Vagina (tissue), 2 donors: ENCODE measurements at places on chromosomes 16 and 17.

GRCh38 chr17:76544546-76545365, 4.9 kb downstream of the PRCD start:
- DNase-seq: no peak

DNA sequence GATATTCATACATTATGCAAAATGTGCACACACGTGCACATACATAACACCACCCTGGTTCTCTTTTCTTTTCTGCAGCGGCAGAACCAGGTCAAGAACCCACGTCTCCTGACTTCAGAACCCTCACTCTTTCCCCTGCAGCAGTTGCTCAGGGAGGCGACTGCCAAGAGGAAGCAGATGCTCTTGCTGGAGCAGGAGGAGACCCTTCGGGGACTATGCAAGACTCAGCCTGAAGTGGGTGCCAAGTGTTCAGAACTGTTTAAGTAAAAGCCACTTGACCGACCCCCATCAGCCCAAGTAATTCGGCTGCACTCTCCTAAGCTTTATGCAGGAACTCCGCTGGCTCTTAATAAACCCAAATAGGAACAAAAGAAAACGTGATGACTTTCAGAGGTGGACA, 193.8 kb downstream of the SLC39A11 start:
- DNase-seq: no peak

DNA sequence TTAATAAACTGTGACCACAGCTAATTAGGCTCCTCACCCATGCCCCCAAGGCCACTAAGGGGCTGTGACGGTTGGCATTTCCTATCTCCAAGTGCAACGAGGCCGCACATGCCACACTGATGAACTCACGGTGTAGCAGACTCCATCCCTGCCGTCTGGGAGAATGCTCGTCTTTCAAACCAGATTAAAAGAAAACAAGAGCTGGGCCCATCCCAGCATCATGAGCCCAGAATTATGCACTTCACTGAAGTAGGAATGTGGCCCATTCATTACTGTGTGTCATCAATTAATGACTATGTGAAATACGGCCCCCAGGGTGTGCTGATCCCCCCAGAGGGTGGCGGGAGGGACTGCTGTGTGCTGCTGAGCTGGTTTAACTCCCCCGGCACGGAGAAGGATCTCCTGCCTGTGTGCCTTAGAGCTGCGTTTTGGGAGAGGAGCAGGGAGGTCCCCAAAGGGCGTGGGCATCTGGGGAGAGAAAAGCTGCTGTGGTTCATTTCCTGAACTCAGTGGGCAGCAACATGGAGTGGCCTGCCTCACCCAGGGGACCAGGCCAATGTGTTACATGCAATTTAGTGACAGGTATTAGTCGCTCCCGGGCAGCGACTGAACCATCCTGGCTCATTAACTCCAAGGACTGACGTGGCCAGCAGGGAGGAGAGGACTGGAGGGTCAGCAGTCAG, 194.5 kb downstream of the FOXL1 start:
- DNase-seq: no peak

GRCh38 chr16:71645450-71645849, 19.5 kb downstream of the MARVELD3 start:
- DNase-seq: no peak

GRCh38 chr16:50678531-50678930, 2.6 kb downstream of the SNX20 start:
- DNase-seq: no peak

GRCh38 chr17:37743875-37744632, 805 bp downstream of the HNF1B start:
- no peak for DNase-seq

DNA sequence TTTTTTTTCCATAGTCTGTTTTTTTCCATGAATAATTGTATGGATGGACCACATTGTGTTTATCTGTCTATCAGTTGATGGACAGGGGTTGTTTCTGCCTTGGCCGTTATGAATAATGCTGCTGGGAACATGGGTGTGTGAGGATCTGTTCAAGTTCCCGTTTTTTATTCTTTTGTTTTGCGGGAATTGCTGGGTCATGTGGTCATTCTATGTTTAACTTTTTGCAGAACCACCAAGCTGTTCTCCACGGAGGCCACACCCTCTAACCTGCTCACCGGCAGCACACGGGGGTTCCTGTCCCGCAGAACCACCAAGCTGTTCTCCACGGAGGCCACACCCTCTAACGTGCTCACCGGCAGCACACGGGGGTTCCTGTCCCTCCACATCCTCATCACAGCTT, 5.9 kb upstream of the MSLN start:
- DNase-seq: no peak

- no peak for DNase-seq
These were observed 20.1 kb downstream of the EPOP start for GRCh38 chr17:38654411-38655398.

DNA sequence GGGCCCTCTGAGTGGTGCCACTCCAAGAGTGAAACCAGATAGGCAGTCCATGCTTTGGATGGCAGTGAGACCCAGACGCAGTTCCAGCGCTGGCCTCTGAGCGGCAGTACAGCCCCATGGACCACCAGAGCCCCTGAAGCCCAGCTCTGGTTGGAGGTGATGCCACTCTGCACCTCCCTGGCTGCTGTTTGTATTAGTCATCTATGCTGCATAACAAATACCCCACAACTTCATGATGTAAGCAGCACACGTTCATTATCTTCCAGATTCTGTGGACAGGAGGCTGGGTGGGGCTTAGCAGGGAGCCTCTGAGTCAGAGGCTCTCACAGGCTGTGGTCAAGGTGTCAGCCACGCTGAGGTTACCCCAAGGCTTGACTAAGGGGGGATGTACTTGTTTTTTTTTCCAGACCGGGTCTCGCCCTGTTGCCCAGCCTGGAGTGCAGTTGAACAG, 5.1 kb upstream of the NME4 start:
- no peak for DNase-seq

DNA sequence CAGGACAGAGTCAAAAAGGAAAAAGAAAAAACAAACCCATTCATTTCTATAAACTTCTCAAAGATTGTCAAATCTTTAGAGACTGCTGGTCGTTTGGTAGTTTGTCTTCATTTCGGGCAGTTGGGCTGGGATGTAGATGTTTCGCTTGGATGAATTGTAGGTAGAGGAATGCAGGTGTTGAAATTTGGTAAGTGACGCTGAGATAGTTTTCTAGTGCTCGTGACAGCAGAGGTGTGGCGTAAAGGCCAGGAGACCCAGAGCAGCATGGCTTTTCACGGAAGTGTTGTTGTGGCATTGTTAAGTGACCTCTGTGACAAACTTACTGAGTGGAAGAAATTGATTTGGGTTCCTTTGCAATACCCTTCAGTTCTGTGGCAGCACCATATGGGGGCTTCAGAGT, 78.2 kb upstream of the CLEC18A start:
- no peak for DNase-seq

DNA sequence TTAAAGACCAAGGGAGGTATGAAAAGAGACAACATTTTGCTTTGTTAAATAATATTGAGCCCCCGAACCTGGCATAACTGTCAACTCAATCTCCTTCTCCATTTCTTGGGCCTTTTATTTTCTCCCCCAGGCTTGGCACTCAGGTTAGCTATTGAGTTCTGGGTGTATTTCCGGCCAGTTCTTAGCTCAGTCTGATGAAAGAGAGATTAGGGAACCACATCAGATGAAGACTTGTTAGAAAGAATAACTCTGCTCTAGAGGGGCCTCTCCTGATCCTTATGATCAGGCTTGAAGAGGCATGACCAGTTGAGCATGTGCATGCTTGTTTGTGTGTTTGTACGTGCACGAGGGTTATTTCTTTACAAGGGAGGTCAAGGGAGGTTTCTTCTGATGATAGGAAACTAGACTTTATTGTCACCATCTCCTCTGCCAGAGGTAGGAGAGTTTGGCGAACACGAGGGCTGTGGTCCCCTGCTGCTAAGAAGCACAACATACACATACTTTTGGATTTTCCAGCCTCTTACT, 29.2 kb upstream of the HS3ST2 start:
- DNase-seq: no peak

GRCh38 chr17:39173526-39174274, 7.7 kb upstream of the ARL5C start:
- DNase-seq: no peak

DNA sequence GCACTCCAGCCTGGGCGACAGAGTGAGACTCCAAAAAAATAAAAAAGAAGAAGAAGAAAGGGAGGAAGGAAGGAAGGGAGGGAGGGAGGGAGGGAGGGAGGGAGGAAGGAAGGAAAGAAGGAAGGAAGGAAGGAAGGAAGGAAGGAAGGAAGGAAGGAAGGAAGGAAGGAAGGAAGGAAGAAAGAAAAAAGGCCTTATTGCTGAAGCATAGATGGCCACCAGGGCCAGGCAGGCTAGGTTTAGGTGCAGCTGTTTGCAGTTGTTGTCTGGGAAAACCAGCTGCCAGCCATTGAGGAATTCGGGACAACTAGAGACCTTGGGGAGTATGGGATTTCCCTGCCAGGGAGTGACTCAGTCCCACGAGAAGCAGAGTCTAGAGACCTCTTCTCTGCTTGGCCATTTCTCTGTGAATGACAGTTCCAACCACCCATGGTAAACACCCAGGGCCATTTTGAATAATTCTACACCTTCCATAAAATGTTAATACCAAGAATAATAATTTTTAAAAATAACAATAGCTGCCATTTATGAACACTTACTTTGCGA, 31.0 kb downstream of the SCNN1B start:
- DNase-seq: no peak

GRCh38 chr17:80992077-80992947, 671 bp downstream of the CHMP6 start:
- DNase-seq: no peak

- DNase-seq: no peak
These were observed 8.5 kb downstream of the EFCAB3 start for GRCh38 chr17:62388856-62389255.

- DNase-seq: no peak
These were observed at the start of gene CMTM2 for GRCh38 chr16:66578651-66579531. Gene CMTM2, plus strand, starts transcription at chr16:66579463. Its CDS starts 145 bp downstream, at chr16:66579608.

DNA sequence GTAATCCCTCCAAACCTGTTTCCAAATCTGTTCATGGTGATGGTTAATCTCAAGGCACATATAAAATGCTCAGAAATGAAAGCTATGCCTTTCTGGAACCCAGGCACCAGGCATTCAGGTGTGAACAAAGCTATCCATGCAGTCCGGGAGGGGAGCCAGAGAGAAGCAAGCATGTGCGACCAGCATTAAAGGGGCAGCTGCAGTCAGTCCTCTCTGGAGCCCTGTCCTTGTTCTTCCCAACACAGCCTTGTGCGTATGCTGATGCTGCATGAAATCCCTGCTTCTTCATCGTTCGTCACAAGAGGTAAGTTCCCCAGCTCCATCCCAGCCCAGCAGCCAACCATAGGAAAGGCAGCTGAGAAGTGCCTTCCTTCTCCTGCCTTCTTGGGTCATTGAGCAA, 148.7 kb downstream of the GRIN2A start:
- no peak for DNase-seq

DNA sequence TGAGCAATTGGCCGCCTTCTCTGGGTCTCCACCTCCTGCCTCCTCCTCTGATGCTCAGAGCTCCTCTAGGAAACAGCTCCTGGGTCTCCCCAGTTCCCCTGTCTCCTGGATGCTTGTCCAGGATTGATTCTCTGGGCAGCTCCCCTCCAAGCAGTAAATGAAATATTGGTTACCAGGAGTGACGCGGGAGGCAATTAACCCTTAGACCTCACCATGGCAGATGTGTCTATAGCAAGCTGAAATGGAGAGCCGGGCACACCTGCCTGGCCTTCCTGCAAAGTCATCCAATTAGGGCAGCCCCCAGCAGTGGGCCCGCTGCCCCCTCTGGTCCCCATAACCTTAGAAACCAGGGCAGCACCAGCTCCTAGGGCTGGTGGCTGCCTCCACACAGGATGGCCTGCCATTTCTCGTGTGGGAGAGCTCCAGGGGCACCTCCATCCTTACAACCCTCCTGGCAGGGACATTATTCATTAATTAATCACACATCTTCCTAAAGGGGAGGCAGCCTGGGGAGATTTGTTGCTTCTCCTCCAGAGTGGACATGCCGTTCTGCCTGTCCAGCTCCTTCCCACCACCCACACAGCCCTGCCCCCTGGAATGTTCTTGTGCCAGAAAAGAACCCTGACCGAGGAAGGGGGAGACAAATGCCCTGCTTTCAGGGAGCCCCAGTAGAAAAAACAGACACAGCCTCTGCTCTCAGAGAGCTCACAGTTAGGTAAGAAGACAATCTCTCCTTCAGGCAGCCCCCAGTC, 8.3 kb upstream of the KIF18B start:
- DNase-seq: no peak

GRCh38 chr17:59365383-59365981, 34.0 kb downstream of the YPEL2 start:
- DNase-seq: no peak

GRCh38 chr17:2547176-2547575, 35.5 kb upstream of the METTL16 start:
- no peak for DNase-seq

DNA sequence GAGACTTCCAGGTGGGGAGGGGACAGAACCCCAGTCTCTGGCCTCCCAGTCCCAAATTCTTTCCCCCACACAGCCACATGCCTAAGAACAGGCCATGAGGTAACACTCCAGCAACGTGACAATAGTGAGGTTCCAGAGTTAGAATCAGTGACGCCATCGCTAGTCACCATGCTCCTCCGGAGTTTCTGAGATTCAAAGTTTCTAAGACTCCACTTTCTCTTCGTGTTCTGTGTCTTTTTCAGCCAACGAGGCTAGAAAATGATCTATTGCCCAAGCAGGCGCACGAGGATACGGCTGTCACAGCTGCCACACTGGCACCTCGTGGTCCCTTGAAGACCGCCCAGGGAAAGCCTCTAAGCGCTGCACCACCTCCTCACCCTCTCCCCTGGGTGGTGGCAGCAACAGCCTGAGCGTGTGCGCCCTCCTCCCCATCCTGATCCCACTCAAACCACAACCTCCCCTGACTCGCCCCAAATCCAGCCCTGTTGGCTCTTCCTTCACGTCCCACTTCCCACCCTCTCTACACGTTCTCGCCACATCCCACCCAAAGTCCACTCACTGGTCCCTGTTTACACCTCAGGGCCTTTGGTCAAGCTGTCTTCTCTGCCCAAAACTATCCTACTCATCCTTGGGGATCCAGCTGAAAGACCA, 1.0 kb downstream of the MCRIP1 start:
- DNase-seq: no peak

- no peak for DNase-seq
These were observed 257.6 kb upstream of the CPHXL start for GRCh38 chr16:75983741-75984381.

DNA sequence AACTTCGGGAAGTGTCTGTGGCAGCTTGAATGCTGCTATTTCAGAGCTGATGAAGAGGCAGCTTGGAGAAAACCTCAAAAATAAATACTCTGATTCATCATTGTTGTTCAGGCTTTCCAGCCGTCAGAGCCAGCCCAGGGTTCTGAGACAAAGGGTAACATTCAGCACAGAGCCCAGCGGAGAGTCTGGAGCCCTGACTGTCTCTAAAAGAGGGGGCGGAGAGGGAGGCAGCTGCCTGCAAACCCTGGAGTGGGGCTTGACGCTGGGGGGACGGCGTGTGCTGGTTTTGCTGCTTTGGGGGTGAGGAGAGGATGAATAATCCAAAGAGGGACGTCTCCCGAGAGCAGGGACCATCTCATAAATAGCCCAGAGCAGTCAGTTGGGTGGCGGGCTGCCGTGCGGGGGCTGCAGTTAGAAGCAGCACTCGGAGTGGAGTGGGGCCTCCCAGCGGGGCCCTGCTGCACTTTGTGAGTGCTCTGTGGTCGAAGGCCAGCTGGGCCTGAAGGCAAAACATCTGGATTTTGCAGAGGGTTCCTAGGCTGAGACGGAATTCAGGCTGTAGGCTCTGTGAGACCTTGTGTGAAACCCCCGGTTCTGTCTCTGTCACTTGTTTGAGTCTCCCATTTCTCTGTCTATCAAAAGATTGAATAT, 237.8 kb downstream of the PRKCA start:
- no peak for DNase-seq

- no peak for DNase-seq
These were observed 47.9 kb downstream of the RAB11FIP3 start for GRCh38 chr16:473046-474043.

GRCh38 chr17:76714822-76715495, 4.2 kb upstream of the MXRA7 start:
- no peak for DNase-seq
